Activated CD4-positive, CD25-positive, alpha-beta regulatory T cell treated with anti-CD3 and anti-CD28 coated beads, Interleukin-2, amount 50 U/mL, for 24 hours (primary cell): ENCODE measurements at places on chromosomes 3 and 15.

GRCh38 chr15:35738370-35738769, 192.4 kb upstream of the DPH6 start:
- ATAC-seq: no peak

GRCh38 chr3:116640109-116640508, 69.5 kb upstream of the TUSC7 start:
- ATAC-seq: no peak

GRCh38 chr3:182910936-182911781, 69.2 kb downstream of the DCUN1D1 start:
- ATAC-seq: no peak

DNA sequence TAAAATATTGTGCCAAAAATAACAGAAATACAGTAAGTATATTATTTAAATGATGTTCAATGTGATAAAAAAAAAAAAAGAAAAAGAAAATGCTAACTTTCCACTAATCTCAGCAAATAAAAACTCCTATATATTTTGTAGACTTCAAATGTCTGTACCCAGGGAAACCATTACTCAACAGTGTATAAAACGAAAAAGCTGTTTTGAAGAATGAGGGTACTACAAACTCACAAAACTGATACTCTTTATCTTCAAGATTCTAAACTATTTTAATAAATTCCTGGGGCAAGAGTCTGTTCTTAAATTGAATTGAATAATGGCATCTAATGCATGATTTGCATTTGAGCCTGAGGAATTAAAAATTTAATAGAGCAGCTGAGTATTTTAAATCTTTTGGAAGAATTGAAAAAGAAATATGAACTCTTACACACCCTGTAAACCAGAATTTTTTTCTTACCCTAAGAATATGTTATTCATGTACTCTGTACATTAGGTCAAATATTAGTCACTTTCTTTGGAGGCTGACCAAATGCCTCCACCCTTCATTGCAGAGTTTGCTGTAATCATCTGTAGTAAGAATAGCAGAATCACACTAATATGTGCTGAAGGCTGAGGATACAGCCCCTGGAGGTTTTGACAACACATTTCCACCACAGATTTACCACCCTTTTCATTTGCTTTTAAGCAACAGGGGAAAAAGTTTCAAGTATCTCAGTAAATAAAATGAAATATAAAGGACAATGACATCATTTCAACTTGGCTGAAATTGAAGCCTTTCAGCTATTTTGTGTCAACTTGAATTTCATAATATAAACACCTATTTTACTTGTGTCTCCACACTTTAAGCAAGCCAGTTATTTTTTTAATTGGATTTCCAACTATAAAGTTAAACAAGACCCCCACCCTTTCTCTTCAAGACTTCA, 79.7 kb downstream of the FBN1 start:
- no peak for ATAC-seq

DNA sequence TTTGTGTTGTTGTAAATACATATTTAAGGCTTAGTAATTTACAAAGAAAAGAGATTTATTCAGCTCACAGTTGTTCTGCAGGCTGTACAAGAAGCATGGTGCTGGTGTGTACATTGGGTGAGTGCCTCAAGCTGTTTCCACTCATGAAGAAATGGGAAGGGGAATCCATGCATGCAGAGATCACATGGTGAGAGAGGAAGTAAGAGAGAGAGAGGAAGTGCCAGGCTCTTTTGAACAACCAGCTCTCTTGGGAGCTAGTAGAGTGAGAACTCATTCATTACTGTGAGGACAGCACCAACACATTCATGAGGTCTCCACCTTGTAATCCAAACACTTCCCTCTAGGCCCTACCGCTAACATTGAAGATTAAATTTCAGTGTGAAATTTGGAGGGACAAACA, 909.2 kb downstream of the NSUN3 start:
- ATAC-seq: no peak

DNA sequence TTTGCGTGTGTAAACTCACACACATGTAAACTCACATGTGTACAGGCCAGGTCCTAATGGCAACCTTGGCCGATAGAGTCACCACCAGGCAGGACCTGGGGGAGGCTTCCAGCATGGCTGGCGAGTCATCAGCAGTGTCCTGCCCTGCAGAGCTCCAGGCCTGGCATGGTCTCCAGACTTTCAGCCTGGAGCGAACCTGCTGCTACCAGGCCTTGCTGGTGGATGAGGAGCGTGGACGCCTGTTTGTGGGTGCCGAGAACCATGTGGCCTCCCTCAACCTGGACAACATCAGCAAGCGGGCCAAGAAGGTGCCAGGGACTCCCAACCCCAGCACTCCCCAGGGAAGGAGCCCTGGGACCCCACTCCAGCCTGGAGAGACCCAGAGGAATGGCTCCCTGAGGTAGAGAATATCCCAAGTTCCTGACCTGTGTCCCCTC, 1.0 kb downstream of the SEMA3B start:
- ATAC-seq: no peak

DNA sequence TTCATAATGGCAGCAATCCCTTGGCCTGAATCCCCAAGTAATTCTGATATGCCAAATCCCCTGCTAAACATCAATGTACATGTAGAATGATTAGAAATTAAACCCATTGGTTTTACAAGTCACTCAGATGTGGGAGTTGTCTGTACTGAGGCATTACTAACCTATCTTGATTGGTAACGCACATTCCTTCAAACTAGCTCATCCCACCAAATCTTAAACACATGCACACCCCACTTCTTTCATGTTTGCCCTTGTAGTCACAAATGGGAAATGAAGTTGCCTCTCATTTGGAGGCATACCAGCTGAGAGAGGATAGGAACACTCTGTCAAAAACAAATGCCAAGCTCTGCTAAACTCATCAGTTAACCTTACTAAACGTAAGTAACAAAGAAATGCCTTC, 29.1 kb upstream of the MAN2C1 start:
- ATAC-seq: no peak

DNA sequence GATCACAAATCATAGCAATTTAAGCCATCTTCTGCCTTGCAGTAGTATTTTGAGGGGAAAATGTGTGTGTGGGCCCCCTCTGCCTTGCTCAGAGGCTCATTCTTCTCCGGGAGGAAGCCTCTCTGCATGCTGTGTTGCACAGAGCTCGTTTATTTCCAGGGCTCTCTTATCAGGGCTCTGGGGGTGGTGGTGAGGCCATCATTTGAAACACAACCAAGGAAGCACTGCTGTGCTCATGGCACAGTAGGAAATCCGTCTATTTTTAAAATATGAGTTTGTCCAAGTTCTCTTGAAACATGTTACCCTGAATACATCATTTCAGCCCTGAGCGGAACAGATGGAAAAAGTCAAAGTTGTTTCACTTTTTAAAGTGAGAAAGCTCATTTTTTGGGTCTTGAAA, 369.0 kb upstream of the CFAP20DC start:
- ATAC-seq: no peak

- no peak for ATAC-seq
Measured at GRCh38 chr15:79987569-79987955, 16.6 kb upstream of the BCL2A1 start.

DNA sequence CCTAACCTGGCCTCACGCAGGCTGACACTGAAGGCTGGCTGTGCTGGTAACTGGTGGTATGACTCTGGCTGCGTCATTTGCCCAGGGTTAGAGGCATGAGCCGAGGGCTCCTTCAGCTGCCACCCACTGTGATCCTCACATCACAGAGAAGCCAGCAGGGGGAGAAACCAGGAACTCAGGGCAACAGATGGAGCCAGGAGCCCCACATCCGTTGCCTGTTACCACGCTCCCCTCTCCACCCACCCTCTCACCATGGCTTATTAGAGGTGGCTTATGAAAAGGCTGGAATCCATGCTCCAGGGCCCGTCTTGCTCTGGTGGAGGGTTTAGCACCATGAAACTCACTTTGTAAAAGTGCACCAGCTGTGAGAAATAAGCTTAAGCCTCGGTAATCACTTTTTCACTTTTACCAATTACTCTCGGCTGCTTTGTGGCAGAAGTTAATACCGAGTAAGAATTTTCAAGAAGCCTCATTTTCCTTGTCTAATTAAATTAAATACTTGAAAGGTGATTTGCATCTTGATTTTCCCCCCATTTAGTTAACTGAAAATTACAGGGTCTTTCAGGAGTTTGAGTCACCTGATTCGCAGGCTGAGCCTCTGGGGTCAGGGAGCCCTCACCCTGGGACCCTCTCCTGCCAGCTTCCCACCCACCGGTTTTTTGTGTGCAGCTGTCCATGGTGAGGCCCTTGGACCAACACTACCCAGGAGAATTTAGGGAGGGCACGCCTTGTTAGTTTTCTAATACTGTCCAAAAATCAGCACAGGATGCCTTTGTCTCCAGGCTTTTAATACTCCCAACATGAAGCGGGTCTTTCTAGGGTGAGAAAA, 60.9 kb downstream of the ASB7 start:
- no peak for ATAC-seq

- no peak for ATAC-seq
Measured at GRCh38 chr3:110067527-110067926, 730.2 kb upstream of the DPPA4 start.

GRCh38 chr3:149575961-149576564, 81.8 kb downstream of the WWTR1 start:
- no peak for ATAC-seq

- no peak for ATAC-seq
Measured at GRCh38 chr3:70829092-70829491, 516.7 kb upstream of the MDFIC2 start.

DNA sequence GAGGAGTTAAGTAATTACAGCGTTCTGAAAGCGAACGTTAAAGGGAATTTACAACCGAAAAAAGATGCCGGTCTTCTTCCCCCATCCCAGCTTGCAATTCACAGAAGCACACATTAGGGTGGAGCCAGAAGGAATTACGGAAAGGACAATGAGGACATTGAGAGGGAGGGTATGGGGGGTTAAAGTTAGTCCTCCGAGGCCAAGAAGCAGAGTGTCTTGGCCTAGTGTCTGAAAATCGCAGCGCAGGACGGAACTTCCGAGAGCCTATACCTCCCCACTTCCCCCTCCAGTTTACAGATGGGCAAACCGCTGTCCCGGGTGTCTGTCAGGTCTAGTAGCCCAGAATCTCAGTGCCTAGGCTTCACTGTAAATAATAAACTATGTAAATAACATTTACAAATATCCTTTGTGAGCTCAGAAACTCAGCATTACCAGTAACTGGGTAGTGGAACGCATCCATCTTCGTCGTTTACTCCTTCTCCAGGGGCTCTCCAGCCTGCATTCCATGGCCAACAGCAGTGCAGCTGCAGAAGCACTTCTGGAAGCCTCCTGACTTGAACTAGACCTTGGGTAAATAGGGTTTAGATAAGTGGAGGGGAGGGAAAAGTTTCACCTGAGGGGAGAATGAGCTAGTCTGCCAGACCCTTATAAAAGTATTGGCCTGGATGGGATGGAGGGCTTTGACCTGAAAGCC, 922 bp downstream of the ADPRH start:
- ATAC-seq: peak; percentile 40

DNA sequence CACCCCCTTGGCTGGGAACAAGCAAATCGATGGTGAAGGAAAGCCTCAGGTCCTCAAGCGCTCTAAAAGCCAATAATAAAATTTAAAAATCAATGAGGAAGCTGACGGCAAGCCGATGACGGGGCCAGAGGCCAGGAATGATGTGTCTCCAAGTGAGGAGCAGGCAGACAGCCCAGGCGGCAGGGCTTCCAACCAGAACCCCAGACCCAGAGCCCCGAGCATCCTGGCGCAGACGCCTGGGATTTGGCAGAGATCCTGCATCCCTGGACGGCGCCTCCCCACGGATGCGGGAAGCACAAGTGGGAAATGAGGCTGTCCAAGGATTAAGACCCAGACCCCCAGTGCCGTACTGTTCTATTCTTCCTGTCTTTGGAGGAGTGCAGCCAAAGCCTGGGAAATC, 123.0 kb upstream of the PROK2 start:
- no peak for ATAC-seq

DNA sequence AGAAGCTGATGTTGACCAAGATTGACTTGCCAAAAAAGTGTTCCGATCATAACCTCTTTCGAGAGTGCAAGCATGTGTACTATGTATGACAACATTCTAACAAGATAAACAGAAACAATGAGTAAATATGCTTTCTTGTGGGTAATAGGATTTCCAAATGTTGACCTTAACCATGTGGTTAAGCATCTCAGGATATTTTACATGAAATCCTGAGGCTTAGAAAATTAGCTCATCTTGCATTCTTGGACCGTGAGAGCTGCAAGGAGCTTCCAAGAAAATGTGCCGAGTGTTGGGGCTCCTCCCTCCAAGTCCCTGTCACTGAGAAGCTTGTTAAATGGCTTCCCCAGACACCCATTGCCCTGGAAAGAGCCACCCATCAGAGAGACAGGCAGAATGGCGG, 50.1 kb downstream of the C3orf20 start:
- no peak for ATAC-seq

GRCh38 chr15:67035886-67036285, 29.5 kb upstream of the SMAD3 start:
- ATAC-seq: no peak

- ATAC-seq: no peak
Measured at GRCh38 chr3:81045246-81045645, 716.2 kb downstream of the GBE1 start.

DNA sequence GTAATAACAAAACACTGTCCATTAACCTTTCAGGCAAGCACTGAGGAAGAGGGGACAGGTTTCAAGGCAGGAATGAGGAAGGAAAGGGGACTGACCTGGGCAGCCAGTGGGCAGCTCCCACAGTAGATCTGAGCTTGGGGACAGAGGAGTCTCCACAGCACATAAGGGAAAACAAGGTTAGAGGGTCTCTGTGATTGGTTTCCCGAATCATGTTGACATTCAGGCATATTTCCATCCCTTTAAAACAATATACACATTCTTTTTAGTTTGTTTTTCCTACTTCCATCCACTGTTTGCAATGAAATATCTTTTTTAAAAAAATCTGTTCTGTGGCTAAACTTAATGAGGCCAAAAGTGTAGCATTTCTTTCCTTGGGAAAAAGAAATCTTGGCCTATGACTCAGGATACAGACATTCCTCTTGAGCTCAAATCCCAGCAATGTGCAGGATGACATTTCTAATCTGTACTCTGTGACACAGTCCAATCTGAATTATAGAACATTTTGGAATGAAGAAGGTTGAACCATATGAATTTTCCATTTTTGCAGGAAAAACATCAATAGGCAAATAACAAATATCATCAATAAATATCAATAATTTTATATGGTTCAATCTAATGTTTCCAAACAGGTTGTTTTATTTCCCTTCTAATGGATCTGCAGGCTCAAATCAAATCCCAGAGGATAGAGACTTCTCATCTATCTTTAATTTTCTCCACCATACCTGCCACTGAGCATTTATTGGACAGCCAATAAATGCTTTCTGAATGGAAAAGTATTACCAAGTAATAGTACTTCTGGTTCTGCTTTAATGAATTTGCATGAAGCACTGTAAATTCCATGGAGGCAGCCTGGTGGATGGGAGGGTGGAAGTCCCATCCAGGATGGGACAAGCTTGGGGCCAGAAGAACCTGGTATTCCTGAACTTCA, 54.1 kb downstream of the ITGB5 start:
- no peak for ATAC-seq
